Right atrium auricular region (tissue), 2 donors: ENCODE measurements at places on chromosomes 4 and X. TPM values are rescaled to one million over a fixed set of nuclear protein-coding genes. Genes with fewer than 3 reads are reported as not detected.

RAB41 gene
- not detected for total RNA-seq

- DNase-seq = no peak
- no peak overlapping the region for H3K4me3 ChIP-seq
- H3K36me3 ChIP-seq = no peaks in the 10 kb centered on the region
- no peaks in the 10 kb centered on the region for H3K27me3 ChIP-seq
These were observed 54.0 kb upstream of the AMELX start for GRCh38 chrX:11239230-11239629.

DNA sequence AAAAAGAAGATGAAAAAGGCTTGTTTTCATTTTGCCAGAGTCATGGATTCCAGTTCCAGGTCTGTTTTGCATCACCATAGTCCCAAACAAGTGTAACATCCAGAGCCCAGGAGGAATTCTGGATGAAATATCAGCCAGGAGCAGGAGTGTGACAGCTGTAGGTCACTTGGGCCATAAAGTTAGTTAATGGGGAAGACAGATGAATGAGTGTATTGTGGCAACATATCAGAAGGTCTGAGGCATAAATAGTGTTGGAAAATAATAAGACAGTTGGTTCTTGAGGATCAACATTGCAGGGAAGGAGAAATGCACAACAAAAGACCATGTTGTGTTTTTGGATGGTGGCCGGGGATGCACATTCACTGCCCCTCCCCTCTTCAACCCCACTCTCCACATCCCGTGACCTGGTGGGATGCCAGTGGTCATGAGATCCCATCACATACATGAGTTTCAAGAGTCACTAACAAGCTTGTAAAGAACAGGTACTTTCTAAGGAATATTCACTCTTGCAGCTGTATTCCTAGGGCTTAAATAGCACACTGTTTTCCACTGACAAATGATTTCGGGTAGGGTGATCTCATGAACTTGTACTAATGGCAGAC, 83.1 kb upstream of the IGFBP7 start:
- no peaks in the 10 kb centered on the region for H3K36me3 ChIP-seq
- H3K27me3 ChIP-seq = no peaks in the 10 kb centered on the region
- no peak overlapping the region for H3K4me3 ChIP-seq
- DNase-seq = no peak
- H3K27ac ChIP-seq = no peak overlapping the region

PDE6B gene
- total RNA-seq = 2.3 TPM

DNA sequence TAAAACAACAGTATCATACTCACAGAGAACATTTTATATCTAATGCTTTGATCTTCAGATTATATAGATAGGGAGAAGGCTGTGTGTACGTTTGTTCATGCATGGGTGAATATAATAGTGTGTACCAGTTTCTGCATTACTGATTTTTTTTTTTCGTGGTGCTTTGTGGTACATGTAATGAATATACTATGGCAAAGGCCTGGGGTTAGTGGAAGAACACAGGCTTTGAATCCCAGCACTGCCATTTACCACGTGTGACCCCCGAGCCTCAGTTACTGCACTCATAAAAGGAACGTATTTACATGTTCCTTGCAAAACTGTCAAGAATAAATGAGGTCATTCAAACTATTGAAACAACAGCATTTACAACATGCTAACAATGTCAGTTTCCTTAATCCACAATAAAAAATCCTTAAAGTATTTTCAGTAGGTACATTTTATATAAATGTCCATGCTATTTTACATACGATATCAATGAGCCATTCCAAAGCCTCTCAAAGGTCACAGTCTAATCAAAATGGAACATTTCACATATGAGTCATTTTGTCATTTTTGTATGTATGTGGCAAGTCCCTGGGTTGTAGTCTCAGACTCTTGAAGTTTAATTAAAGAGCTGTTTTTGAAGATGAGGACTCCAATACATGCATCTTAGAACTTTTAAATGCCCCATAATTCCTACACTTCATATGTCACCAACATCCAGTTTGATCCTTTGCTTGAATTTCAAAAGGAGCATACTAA, 242.8 kb downstream of the PPP3CA start:
- no peak overlapping the region for H3K4me3 ChIP-seq
- H3K4me1 ChIP-seq = no peaks in the 10 kb centered on the region
- H3K36me3 ChIP-seq = no peaks in the 10 kb centered on the region
- no peak overlapping the region for H3K27ac ChIP-seq
- no peaks in the 10 kb centered on the region for H3K27me3 ChIP-seq

POLN gene
- total RNA-seq = 2.8 TPM

- H3K27ac ChIP-seq = no peak overlapping the region
- no peaks in the 10 kb centered on the region for H3K36me3 ChIP-seq
- no peaks in the 10 kb centered on the region for H3K4me1 ChIP-seq
These were observed 129.1 kb downstream of the MSL3 start for GRCh38 chrX:11887175-11887574.

LRCH2 gene
- total RNA-seq = 6.0 TPM
